ENCODE measurements at places on chromosomes 5 and 9.

DNA sequence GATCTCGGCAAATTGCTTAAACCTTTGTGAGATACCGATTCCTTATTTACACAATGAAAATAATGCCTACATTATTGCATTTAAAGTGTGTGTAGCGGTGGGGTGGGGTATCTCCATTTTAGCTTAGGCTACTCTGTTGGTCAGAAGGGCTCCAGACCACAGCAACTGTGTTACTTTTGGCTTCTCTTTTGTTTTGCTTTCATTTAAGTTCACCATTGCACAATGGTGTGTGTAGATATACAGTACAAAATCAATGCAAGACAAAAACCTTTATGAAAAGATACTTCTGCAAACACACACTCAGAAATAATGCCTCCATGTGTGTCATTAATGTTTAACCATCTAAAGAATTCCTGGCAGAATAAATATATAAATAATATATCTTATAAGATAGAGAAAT, 279.4 kb downstream of the FBXL17 start:
- DNase-seq, result no peak

DNA sequence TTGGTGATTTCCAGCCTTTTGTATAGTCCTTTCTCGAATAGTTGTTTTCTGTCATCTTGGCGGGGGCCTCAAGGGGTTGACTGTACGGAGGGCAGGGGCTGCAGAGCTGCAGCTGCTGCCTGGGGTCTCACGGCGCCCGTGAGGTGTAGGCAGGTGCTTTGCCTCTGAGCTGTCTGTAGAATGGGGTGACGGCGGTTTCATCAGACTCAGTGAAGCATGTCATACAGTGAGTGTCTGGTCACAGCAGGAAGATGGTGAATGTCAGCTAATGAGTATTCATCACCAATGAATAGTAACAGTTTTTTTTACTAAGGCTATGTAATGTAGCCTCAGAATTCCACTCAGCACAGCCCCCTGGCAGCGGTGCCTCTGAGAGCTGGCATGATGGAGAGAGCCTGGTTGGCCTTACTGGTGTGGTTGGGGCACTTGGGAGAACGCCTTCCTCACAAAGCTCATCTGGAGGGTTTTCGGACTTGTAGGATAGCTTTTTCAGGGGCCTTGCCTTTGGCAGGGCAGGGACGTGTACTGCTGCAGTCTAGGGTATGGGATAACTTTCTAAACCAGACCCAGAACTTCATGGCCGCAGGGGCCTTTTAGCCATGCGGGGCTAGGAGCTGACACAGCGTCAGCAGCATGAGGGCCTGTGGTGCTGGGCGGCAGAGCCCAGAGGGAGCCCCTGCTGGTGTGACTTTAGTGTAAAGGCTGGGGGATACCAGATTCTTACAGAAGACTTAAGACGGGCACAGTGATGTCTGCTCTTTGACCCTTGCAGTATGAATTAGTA, 15.0 kb downstream of the TENT4A start:
- no peak for DNase-seq

GRCh38 chr5:112923148-112923917, 1.3 kb upstream of the REEP5 start:
- no peak for DNase-seq

GRCh38 chr5:139705655-139706587, 57.8 kb downstream of the CXXC5 start:
- DNase-seq, result no peak

DNA sequence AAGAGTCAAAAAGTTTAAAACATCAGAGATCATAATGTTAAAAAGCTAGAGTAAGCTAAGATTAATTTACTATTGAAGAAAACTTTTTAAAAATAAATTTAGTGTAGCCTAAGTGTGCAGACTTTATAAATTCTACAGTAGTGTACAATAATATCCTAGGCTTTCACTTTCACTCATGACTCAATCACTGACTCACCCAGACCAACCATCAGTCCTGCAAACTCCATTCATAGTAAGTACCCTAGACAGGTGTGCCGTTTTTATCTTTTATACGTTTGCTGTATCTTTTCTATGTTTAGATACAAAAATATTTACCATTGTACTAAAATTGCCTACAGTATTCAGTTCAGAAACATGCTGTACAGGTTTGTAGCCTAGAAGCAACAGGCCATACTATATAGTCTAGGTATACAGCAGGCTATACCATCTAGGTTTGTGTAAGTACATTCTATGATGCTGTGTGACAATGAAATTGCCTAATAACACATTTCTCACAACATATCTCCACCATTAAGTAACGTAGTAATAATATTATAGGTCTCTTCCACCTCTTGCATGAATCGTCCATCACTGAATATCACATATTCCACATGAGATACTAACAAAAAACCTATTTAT, 59.2 kb downstream of the MEGF9 start:
- DNase-seq, result no peak

GRCh38 chr9:109901201-109901600, 121.2 kb downstream of the PALM2AKAP2 start:
- DNase-seq, result no peak

GRCh38 chr9:37290940-37291485, 131.5 kb upstream of the GRHPR start:
- DNase-seq, result no peak

DNA sequence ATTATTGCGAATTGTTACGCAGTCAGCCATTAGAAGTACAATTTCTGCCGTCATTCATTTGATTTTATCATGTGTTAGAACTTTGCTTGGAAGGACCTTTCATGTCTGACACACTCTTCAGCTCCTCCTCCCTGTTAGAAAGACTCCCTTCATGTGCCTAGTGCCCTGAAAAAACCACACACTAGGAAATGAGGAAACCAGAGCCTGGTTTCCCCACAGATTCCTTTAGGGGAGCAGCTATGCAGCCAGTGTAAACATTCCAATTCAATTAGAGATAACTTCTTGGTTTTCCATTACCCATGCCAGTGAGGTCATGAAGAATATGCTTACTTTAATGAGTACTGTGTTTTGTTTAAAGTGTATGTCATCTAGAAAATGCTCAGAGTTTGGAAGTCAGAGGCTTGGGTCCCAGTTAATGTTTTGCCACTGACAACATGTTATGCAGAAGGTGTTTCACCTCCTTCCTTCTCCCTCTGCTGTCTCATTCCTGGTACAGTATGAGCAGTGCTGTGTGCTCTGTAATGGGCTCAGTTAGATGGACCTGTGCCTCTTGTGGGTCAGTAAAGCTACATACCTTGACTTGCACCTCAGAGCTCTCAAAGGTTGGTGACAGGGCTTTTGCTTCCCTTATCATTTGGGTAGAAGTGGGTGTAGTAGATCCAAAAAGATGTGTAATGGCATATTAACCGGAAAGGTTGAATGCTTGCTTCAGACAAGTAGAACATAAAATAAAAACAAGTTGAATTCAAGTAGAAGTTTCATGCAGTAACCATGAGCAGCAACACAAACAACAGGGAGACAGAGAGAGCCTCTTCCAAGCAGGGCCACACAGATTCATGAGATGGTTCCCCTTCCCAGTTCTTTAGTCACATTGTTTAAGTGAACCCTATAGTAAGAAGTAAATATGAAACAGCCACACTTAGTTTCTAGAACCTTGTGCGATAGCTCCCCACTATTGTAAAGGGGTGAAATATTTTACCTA, 52.6 kb upstream of the TNFAIP8 start:
- DNase-seq, result no peak

GRCh38 chr9:34456746-34457145, 1.6 kb downstream of the FAM219A start:
- DNase-seq, result no peak

- DNase-seq, result no peak
Observed at GRCh38 chr5:90563108-90563507, 4.5 kb downstream of the ADGRV1 start.

GRCh38 chr5:176664886-176665285, 17.6 kb downstream of the TSPAN17 start:
- no peak for DNase-seq

DNA sequence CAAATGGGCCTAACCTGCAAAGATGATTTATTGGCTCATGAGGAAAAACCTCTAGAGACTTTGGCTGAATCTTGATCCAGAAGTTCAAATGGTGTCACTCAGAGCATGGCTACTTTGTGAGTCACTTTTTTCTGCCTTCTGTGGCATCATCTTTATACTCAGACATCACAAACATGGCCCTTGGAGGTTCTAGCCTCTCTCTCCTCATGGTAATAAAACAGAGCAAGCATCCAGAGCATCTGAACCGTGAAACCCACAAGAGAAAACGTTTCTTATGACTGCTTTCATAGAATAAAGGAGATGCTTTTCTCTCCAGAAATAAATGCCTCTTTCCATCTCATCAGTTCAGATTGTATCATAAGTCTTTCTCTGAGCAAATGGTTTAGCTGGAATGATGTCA, 780.3 kb downstream of the KCTD16 start:
- no peak for DNase-seq

- no peak for DNase-seq
Observed at GRCh38 chr9:27967210-27967609, 393.9 kb upstream of the C9orf72 start.

DNA sequence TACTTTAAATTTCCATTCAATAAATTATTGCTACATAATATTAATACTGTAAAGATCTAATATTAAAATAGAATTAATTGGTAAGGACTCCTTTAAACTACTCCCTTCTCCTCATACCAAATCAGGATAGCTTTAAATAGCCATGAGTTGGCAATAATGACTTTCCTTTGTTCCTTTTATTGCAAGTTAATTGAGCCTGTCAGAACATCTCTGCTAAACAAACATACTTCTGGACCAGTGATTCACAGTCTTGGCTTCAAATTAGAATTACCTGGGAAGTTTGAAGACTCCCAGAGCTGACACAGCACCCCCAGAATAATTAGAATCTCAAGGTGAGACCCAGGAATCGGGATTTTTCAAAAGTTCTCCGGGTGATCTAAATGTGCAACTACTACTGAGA, 18.7 kb downstream of the C5orf58 start:
- no peak for DNase-seq

DNA sequence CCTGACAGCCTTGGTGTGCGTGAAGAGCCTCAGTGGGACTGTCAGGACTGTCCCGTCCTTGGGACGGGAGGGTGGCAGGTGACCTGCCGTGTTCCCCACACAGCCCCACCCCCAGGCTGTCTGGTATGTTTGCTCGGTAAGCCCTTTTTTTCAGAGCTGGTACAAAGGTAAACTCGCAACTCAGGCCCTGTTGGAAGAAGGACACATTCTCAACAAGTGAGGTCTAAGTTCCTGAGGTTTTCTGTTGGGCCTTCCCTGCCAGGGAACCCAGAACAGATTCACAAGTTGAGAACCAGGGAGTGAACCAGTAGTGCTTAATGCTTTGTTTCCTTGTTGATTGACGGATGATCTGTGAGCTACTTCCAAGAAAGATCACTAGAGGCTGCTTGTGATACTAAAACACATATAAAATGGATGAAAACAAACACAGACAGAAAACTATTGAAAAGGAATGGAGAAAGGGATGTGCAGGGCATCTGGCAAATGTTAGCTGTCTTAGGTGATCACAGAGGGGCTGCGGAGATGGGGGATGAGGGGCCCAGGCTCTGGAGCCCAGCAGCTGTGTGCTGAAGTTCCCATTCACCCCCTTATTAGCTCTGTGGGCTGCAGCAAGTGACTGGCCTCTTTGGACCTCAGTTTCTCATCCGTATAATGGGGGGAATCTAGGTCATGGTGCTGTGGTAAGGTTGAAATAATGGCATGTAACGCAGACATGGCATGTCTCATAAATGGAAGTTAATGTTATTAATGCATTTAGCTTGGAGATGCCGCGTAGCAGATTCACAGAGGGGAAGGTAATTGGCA, 2.7 kb downstream of the NDST1 start:
- DNase-seq, result no peak

GRCh38 chr5:54643685-54644106, 126.1 kb downstream of the SNX18 start:
- DNase-seq, result no peak

DNA sequence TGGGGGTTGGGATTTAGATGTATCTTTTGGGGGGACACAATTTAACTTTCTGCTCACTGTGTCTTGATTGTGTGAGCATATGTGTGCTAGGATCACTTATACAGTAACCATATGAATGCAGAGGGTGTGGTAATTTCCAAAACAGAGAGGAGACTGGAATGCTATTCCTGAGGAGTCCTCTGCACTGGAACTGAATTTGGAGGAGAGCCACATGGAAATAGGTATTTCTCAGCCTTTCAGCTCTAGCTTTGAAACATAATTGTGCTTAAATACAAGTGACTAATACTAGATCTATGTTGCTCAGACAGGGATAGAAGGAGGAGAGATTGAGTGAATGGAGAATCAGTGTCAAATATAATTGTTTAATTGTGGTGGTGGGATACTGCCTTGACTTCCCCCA, 45.5 kb downstream of the FOCAD start:
- no peak for DNase-seq

- no peak for DNase-seq
Observed at GRCh38 chr9:108586471-108587139, 269.2 kb downstream of the ACTL7B start.

- DNase-seq, result no peak
Observed at GRCh38 chr9:127136880-127137639, 14.6 kb upstream of the ANGPTL2 start.

GRCh38 chr5:149294872-149295829, 23.5 kb downstream of the AFAP1L1 start:
- DNase-seq, result no peak

- DNase-seq, result no peak
Observed at GRCh38 chr9:130663258-130663976, 977 bp upstream of the PRDM12 start.

Data from stimulated activated CD4-positive, alpha-beta T cell treated with anti-CD3 and anti-CD28 coated beads, Interleukin-1b, Interleukin-23, amount 100 ng/mL, for 24 hours (primary cell).